ENCODE measurements at places on chromosomes 7 and 10. TPM values are rescaled to one million over a fixed set of nuclear protein-coding genes. Genes with fewer than 3 reads are reported as not detected.

The TAX1BP1 gene
- total RNA-seq: 68.7 TPM

The MYL10 gene
- total RNA-seq: not detected

DNA sequence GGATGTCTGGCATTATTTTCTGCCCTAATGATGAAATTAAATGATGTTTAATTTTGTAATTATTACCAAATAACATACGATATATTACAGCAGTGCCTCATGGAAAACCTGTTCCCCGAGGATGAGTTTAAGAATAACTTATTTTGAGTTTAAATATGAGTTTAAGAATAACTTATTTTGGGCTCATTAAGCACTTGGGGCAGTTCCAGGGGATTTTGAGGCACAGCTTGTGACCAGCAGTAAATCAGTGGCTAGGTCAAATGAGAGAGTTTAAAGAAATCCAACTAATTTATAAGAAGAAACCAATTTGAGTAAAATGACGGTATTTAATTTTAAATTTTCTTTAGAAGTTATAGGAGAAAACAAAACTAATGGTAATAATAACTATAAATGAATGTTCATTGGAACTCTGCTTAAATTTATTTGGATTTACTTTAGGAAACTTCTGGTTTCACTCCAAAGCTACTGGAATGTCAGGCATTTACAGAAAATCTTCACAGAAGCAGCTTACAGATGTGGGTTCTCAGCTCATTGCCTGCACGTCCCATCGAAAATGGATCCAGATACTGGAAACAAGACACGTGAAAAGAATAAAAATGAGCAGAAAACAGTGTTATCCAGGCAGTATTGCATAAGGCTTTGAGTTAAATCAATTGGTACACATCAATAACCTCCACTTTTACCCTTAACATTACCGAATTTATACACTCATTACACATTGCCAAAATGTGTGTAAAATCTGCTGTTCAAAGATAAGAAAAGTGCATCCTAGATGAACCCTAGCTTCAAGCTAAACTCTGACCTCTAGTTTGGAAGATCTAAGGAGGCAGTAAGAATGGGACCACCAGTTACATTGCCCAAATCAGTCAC is 784.5 kb upstream of the IGFBP3 start:
- DNase-seq: no peak

The SLC13A1 gene
- total RNA-seq: not detected

The SEC61A2 gene
- total RNA-seq: 6.6 TPM

The C10orf105 gene
- total RNA-seq: 0.16 TPM

The CREB5 gene
- 31.1 TPM for total RNA-seq

DNA sequence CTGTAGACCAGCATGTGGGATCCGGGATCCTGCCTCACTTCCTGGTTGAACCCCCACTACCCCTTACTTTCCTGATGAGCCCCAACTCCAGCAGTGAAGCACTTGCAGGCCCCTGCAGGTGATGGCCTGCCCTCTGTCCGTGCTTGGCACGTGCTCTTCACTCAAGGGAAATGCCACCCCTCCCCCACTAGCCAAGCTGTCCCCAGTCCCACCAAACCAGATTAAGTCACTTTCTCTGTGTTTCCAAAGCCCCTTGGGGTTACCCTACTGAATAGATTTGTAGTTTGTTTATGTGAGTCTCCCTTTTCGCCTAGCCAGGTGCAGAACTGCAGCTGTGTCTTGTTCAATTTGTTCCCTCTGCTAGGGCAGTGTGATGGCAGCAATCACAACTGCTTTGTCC is 121.7 kb downstream of the WDFY4 start:
- DNase-seq: no peak

DNA sequence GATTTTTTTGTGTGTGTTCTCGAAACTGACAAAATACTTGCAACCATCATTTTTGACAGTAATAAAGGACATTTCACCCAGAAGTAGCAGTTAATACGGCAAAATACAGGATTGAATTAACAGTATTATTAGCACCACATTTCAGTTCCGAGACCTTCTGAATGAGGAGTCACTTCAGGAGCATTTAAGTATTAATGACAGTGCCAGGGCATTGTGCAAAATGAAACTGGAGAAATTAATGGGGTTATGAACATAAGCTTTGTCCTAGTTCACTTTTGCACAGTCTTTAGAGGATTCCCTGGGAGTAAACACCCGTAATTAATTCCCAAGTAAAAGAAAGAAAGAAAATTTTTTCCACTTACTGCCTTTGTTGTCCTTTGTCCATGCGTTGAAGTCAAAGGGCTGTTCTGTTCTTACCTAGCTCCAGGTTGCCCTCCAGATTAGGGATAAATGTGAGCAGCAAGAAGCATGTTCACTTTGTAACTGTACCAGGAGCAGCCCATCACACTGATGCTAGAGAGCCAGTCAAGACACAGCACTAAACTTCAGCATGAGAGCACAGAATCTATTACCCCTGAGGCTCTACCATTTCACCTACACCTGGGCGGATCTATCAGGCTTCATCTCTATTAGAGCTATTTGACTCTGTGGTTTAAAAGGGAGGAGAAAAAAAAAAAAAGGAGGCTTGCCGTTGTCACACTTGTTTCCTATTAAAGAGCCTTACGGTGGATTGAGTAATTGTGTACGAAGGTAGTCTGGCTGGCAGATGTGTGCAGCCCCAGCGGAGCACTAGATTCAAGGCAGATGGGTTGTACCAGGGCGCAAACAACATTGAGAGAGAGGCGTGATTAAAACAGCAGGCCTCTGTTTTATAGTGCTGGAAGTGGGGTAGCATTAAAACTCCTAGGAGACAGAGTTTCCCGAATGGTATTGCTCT is 297.8 kb upstream of the SEMA3A start:
- no peak for DNase-seq

GRCh38 chr10:7409045-7409731 is 1.6 kb downstream of the SFMBT2 start:
- DNase-seq: no peak

- no peak for DNase-seq
These were observed 10.7 kb downstream of the PTF1A start for GRCh38 chr10:23202779-23203178.

- no peak for DNase-seq
These were observed 702 bp downstream of the TMEM130 start for GRCh38 chr7:98869027-98869596.

DNA sequence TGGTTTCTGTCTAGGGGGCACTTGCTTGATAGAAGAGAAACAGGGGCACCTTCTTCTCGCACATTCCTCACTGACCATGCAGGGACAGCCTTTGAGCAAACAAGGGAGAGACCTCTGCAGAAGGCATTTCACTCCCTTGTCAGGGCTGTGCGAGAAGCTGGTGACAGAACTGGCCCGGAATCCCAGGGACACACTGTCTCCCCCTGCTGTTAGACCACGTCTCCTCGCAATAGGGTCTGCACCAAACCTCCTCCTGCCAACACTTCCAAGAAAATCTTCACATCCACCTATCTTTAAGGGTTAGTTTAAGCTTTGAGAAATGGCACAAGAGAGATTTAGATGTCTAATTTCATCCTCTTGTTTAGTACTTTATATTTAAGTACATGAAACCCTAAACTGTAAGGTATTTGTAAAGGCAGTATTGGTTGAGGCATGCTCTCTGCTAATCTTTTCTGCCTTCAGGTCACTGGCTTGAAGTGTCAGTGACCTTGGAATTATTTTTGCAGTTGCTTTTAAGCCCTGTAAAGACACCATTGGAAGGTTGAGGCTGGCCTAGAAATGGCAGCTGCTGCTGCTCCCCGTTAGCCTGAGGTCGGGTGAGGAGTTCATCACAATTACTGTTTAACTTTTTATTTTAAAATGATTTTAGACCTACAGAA is 37.0 kb downstream of the RBM20 start:
- no peak for DNase-seq

The RBM20 gene
- total RNA-seq: 1.7 TPM

DNA sequence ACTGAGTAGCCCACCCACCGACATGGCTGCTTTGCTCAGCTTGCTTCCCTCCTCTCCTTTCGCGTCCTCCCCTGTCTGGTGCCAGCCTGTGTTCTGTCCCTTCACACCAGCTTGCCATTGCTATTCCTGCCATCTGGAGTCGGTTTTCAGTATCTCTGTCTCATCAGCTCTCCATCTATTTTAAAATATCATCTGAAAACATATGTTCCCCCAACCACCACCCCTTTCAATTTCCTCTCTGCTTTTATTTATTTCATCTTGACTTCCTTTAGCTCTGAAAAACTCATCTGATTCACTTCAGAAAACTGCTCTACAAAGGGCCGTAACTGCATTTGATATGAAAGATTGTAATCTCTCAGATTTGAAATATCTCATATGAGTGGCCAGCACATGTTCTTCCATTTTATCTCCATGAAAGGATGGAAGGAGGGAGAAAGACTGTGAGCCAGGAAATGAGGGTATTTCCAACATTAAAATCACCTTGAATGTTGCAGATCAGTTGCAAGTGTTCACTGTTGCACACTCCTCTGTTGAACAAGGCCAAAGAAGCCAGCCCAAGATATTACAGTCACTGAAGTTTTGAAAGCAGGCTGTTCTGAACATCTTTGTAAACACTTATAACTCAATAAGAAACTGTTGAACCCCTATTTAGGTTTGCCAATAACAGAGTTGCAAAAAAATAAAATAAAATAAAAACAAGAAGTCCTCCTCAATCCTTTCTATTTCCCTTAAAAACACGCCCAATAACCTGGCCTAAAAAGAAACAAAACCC is 202.4 kb upstream of the NEBL start:
- DNase-seq: no peak

The SPACDR gene
- total RNA-seq: 0.84 TPM

- no peak for DNase-seq
These were observed 101.1 kb downstream of the TPST1 start for GRCh38 chr7:66306243-66306642.

GRCh38 chr7:110647266-110647665 is 443.7 kb upstream of the LRRN3 start:
- no peak for DNase-seq

DNA sequence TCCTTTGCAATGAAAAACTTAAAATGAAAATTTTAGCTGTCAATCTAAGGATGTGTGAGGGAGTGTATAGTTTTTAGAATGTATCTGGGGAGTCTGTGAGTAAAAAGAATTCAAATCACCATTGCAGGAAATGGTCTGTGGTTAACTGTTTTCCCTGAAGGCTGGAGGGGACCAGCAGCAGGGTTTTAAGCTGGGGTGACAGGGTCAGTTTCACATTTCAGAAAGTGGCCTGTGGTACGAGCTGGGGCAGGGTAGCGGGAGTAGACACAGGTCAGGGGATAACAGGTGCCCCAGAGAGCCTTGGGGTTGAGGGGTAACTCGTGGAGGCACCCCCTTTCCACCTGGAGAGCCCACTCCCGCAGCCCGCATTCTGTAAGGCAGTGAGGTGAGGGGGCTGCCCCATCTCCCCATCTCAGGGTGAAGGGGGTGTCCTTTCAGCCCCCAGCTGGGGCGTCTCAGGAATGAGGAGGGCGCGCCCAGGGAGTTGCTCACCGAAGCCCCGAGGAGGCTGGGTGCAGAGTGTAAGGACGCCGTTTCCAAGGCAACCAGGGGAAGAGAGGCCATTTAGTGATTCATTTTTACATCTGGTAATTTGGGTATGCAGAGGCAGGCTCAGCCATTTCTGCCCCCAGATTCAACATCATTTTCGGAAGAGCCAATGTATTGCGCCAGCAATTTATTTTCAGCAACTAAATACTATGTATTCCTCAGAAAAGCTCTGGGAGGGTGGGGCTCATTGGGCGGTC is 168.9 kb downstream of the SLIT1 start:
- no peak for DNase-seq

DNA sequence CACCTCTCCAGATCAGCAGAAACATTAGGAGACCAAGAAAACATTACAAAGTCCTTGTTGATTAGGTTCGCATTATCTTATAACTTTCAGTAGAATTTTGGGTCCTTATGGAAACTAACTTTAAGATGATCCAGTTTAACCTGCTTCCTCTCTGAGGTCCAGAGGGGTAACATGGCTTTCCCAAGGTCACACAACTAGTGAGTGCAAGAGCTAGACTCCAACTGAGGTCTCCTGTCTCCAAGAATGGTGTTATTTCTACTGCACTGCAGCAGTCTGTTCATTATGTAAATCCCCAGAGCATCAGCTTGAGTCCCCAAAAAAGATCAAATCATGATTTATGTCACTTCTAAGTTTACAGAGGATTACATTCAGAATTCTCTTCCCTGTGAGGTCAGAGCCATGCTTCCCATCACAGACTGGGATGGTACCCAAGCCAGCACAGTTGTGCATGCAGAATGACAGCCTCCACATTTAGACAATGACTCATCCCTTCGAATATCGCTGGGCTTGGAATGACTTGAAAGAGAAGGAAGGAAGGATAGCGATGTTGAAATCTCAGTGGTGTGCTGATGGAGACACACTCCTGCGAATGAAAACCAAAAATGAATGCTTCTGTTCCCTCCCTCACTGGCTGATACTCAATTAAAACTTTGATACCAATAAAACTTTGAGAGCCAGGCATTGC is 163.1 kb upstream of the PLXNA4 start:
- DNase-seq: no peak

- DNase-seq: no peak
These were observed 4.0 kb upstream of the KLRG2 start for GRCh38 chr7:139487366-139488080.

The OPN4 gene
- not detected for total RNA-seq

DNA sequence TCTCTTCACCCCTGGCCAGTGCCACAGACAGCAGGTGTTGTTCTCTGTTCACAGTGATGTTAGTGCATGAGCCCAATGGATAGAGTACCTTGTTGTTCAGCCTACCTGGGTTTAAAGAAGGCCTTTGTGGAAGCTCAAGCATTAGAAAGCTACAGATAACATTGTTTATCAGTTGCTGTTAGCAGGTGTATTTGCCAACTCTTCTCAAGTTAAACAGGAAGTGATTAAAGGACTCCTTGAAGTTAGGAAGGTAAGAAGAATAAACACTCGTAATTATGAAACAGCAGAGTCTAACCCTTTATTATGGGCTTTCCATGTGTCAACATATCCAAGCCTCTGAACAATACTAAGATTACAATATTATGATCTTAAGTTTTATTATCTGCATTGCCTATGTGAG is 25.9 kb downstream of the RGR start:
- DNase-seq: no peak

DNA sequence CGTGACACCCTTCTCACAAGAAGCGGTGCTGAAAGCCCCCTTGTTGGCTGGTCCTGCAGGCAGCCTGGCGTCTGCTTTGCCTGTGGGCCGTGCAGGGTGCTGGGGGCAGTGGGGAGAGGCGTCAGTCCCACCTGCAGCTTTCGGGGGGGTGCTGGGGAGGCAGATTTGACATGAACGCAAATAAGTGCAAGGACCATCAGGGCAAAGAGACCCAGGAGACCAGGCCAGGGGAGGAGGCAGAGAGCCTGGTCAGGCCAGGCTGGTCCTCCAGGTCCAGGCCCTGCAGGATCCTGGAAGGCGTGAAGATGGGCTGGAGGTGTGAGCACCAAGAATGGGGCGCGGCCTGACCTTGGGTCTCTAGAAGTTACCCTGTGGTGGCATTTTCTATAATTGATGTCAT is 81.6 kb downstream of the MGMT start:
- no peak for DNase-seq

GRCh38 chr7:44391746-44392617 is 66.6 kb upstream of the CAMK2B start:
- no peak for DNase-seq

GRCh38 chr10:28434063-28434462 is 98.9 kb upstream of the WAC start:
- DNase-seq: no peak

The HDAC9 gene
- total RNA-seq: 15.6 TPM

GRCh38 chr10:111556666-111557065 is 479.8 kb downstream of the ADRA2A start:
- no peak for DNase-seq

Measured in omental fat pad (tissue), 4 donors.